Central memory CD4-positive, alpha-beta T cell (primary cell): ENCODE measurements at places on chromosomes 11 and 22.

DNA sequence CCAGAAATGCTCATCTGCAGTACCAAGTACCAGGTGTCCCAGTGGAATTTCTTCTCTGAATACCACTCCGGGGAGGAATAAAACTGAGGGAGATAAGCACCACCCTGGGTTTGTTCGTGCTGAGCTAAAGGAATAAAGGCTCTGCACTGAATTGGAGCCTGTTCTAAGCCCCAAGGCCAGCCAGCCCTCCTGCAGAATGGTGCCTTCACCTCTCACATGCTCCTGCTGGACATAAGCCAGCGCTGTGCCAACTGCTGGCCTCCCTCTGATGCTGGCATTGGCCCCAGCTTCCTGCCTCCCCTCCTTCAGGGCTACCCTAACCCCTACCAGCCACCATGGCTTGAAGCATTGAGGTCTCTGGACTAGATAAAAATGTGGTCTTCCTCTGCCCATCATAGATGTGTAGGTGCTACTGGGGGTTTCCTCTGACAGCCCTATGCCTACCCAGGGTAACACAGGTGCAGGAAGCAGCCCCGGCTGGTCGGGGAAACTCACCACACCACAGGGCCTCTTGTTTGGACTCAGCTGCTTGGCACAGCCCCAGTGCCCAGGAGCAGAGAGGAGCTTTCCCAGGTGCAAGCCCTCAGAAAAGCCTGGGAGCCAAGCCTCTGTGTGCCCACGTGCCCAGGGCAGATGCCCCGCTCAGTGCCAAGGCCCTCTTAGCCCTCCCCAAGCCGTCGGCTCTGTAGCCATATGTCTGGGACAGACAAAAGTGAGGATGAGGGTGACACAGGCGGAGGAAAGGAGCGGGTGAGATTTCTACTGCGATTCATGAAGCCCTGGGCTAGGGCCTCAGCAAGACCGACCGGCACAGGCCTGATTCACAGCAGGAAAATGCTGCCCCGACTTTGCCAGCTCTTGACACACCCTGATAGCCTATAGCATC is 34.1 kb upstream of the JAM3 start:
- no peak for DNase-seq

- no peak for DNase-seq
These were observed at the start of gene ETS1 for GRCh38 chr11:128587415-128587814. Gene ETS1 (minus strand): TSS chr11:128587558. CDS start chr11:128573130, 14,428 bp downstream.

DNA sequence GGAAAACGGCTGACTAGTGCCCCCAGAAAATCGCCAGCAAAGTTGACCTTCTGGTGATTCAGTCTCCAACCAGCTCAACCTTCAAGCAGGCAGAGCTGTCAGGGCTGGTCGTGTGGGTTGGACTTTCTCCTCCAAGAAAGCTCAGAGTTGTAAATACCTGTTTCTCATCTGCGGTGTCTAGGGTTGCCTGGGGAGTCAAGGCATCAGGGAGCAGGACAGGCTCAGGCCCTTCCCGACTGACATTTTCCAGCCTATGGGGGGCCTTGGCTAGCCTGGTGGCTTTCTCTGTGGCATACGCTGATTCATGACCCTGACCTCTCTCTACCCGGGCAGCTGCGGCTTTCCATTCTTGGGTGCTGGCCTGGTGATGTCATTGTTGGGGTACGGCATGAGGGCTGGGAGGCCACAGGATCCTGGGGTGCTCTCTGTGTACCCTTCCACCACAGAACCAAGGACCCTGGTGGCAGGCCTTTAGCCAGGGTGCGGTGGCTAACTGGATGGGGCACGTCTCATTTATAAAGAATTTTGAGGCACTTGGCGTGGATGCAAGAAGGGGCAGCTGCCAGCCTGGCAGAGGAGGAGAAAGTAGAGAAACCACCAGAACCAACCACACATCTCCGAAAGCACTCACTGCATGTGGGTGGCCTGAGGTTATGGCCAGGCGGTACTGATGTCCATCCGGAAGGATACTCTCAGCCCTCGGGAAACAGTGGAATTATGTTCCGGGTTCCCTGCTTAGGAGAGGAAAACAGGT is 64.9 kb downstream of the BCR start:
- no peak for DNase-seq

DNA sequence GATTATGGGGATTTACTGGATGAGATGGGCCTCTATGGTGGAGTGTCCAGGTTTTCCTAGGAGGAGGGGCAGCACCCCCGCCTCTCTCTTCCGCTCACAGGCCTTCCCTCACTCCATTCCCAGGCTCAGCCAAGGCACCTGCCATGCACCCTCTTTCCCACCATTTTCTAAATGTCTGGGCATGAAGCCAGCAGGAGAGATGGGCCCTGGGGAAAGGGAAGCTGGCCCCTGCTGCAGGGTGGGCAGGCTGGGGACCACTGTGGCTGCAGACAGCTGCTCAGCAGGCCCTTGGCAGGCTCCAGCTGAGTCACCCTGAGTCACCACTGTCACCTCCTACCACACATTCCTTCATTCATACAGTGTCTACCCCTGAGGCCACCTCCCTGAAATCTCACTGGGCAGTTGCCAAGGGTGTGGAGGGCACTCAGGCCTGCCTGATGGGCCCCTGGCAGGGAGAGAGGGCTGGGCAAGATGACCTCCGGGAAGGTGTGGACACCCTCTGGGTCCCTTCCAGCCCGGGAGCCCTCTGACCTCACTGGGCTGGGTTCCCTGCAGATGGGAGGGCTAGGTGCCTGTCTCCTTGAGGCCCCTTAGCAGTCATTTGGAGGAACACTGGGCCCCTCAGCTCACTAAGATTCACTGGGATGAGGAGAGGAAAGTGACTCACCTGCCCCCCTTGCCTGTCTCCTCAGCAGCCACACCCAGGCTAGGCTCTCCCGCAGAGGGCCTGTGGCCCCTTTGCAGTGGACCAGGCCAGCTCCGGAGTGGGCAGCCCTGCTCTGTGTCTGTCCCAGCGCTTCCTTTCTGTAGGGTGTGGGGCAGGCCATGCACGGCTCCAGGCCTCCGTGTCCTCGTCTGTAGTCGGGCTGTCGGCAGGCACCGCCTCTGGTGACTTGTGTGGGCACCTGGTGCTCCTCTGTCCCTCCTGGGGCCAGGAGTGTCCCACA is 7.8 kb downstream of the MYEOV start:
- no peak for DNase-seq

GRCh38 chr11:2450321-2451041 is 5.7 kb downstream of the KCNQ1 start:
- no peak for DNase-seq

DNA sequence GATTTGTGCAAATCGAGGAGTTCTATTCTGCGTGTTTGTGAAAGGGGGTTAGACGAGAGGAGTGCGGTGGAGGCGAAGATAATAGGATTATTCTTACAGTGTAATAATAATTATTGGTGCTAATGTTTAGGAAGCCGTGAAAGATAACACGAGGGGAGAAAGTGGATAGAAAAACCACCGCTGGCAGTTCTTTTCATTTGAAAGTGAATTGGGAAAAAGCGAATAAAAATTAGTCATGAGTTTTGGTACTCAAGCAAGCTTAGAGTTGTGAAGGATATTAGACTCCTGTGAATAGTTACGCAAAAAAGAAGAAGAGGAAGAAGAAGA is 575 bp downstream of the SLC6A5 start:
- DNase-seq, result no peak

- DNase-seq, result no peak
These were observed 580.1 kb downstream of the BUD13 start for GRCh38 chr11:116192509-116193210.

- DNase-seq, result no peak
These were observed 27.2 kb upstream of the RASL10A start for GRCh38 chr22:29342577-29343312.

GRCh38 chr11:83256602-83257340 is 29.4 kb downstream of the CCDC90B start:
- DNase-seq, result no peak

DNA sequence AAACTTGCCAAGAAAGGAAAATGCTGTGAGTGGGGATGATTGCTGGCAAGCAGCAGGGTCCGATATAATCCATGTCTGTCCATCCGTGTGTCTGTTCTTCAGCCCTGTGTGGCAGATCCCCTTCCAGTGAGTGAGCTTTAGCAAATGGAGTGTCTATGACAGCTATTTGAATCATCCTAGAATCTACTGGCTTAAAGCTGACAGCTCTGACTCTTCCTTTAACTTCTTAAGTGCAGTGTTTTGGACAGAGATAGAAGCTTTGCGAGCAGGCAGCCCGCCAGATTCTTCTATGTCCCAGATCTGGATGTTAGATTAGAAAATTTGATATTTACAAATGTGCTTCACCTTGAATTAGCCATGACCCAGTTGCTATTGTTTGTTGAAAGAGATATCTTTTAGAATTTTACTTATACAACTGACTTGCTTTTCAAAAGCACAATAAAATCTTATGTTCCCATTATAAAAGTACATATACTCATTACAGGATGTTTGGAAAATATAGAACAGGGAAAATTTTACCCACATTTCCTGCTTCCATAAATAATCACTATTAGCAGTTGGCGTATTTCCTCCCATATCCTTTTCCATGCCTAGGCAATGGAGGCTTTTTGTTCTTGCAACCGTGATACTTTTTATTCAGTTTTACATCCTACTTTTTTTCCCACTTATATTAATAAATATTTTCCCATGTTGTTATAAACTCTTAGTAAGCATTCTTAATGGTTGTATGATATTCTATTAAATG is 124.5 kb downstream of the COMMD9 start:
- DNase-seq, result no peak

GRCh38 chr22:25555586-25555985 is 8.9 kb upstream of the GRK3 start:
- no peak for DNase-seq

DNA sequence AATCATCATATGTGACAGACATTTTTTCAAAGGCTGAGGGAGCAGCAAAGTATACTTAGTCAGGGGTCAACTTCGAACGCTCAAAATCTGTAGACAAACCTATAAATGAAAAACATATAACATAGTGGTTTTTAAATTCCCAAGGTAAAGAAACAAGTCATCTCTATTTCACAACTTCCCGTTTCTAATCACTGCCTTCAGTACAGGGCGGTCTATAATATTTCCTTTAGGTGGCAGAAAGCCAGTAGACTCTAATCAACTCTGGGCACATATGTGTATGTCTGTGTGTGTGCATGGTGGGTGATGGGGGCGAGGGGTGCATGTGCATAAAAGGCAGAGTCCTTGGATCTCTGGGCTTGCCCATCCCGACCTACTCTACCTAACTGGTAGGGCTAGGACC is 55.0 kb upstream of the ARFGAP3 start:
- DNase-seq, result no peak

- DNase-seq, result no peak
These were observed 10.2 kb upstream of the OAF start for GRCh38 chr11:120200677-120201076.

DNA sequence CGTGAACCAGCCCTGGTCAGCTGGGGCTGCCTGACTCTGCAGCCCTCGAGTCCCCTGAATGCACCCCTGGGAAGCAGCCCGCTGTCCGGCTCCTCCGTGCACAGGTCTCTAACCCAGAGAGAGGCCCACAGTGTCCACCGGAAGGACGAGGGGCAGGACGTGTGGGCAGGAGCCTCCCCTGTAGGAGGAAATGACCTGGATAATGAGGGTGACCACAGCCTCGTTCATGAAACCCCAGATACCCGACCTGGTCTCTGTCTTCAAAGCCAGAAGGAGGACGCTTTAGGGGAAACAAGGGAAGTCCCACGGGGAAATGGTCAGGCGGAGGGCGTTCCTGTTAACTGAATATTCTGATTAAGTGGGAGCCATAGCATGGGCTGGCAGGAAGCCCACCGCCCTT is 23.3 kb downstream of the LIF start:
- DNase-seq, result no peak

- no peak for DNase-seq
These were observed 11.3 kb downstream of the TRIM66 start for GRCh38 chr11:8671193-8671612.

DNA sequence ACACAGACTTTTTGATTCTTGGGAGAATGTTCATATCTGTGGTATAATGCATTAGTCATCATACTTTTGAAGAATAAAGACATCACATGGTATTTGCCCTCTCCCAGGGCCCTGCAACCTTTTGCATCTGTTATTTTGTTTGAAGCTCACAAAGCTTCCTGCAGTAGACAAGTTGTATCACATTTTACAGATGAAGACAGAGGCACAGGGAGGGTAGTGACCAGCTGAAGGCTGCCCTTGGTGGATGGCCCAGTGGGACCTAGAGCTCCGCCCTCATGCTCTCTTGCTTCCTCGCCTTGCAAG is 66.4 kb downstream of the UBASH3B start:
- peak; percentile 11 for DNase-seq

GRCh38 chr22:41862160-41862529 is 29.2 kb downstream of the SREBF2 start:
- DNase-seq, result peak; percentile 47

DNA sequence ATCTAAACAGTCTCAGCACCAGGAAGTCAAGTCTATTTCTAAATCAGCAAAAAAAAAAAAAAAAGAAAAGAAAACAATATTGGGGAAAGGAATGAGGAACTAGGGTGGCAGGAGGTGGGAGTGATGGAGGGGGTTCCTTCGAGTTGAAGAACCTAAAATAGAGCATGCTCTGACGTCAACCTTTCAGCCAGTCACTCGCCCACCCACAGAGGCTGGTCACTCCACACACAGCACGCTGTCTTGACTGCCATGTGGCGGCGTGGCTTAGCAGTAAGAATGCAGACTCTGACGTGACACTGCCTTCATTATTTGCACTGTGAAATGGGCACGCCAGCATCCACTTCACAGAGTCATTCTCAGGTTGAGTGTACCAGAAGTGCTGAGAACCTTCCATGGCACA is 48.3 kb downstream of the LARGE1 start:
- no peak for DNase-seq

- DNase-seq, result no peak
These were observed 32.2 kb upstream of the PLET1 start for GRCh38 chr11:112292785-112293407.

GRCh38 chr11:12746593-12747097 is 72.4 kb downstream of the TEAD1 start:
- DNase-seq, result no peak

DNA sequence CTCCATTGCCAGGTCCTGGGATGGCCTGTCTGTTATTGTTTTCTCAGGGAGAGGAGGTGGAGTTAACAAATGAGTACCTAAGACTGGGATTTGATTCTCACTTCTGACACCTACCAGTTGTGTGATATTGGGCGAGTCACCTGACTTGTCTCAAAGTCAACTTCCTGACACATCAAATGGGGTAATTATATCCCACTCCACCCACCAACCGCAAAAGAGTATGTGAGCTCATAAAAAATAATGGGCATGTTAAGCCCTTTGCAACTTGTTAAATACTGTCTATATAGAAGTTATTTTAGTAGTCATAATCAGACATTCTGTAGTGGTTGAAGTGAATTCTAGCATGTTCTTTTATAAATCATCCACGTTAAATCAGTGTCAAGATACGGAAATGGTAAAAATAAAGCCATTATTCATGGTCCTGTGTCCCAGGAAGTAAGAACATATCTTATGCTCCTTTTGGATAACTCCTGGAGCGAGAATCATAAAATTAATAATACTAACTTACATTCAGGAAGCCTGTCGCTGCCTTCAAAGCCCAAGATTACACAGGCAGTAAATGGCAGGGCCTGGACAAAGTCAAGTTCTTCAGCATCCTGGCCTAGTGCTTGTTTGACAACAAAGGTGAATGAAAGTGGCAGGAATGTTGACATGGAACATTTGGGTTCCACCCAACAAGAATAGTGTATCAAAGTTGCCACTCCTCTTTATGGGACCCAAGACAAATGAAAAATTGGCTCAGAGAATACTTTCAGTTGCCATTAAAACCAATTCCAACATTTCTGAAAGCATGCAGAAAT is 54.3 kb downstream of the SYTL2 start:
- peak; percentile 63 for DNase-seq
